NCI-H1092 (cell line): ENCODE measurements at places on chromosomes 2 and 18.
A peak's percentile ranks its signal among the peaks of the same experiment; 100 is the strongest.

DNA sequence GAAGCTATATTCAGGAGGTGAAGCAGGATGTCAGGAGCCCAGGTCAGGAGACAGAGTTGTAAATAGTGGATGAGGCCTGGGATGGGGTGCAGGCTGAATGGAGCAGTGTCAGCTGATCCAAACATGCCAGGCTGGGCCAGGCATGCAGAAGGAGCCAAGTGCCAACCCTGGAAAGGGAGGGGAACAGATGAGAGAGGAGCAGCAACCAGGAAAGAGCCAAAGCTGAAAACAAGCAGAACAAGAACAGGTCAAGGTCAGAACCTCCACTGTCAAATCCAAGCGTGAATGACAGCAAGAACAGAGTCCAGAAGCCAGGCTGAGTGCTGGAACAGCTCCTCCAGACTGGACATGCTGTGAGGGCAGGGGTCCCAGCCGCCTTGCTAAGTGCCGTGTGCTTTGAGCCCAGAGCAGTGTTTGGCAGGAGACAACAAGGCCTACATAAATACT lies 49.2 kb upstream of the PPP1CB start:
- no peak for DNase-seq

DNA sequence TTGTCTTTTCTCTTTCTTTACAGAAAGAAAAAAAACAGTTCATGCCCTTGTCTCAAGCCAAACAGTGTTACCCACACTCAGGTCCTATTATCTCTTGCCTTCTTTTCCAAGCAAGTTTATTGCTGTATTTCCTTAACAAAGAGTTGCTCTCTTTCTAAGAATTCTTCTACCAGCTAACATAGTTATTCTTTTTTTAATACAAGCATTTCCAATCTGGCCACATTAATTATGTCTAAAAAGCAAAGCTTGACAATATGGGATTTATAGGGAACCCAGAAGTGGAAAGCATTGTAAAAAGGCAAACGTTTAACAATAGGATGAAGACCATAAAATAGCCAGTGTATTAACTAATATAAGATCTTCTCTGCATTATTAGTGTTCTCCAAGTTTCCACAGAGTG lies 272.5 kb upstream of the CWC22 start:
- no peak for DNase-seq

- DNase-seq, result no peak
These were observed 130.4 kb downstream of the IRS1 start for GRCh38 chr2:226669249-226669648.

DNA sequence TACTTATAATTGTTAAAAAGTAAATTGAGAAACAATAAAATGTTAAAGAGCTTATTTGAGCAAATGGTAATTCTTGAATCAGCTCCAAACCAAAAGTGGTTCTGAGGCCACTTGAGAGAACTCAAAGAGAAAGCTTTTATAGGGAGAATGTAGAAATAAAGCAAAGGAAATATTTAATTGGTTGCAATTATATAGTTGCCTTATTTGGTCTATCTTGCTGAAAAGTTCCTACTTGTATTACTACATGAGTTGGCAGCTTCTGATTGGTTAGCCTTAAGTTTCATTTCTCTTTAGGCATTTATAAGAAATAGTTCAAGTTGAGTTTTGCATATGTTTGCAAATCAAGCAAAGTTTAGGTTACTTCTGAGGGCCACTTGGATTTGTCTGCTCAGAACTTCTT lies 38.1 kb downstream of the SCN2A start:
- no peak for DNase-seq

DNA sequence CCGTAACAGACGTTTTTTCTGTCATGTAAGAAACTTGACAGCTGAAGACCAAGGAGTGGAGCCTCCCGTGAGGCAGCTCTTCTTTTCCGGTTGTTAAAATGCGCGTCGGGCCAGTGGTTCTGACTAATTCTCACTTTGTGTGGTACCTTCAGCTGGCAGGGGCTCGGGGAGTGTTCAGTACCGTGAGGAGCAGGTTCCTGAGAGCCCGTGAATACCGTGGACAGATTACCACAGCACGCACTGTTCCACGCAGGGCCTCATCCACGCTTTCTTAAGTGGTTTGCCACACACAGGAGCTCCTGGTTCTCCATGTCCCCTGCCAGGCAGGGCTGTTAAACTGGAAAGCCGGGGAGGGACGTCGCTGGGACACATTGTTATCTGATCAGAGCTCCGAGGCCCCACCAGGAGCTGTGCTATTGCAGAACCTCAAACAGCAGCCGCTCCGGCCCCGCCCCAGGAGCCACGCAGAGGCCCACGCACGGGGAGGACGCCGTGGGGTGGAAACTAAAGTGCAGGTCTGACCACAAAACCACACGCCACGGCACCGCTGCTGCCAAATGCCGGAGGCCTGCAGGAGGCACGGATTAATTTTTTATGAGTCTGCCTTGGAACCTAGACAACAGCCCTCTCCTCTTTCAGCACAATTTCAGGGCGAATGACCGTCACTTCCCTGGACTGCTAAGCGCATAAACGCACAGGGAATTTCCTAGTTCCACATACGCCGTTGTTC lies 43.3 kb downstream of the NFATC1 start:
- DNase-seq, result no peak

DNA sequence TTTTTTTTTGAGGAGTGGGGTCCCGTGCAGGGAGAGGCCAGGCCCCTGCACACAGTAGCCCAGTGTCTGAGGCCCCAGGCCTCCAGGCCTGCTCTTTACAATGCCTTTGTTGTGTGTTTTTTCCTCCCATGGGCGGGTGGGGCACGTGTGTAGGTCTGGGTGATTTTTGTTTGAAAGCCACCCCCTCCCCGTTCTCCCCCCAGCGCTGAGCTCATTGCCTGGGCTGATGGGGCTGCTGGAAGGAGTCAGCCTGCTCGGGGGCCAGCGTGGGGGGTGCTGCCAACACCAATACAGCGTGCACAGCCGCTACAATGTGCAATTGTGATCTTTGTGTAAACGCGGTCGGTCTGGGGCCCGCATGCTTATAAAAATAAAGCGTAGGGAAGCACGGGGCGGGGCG lies 142.7 kb downstream of the DYSF start:
- no peak for DNase-seq

GRCh38 chr2:188244383-188244782 lies 47.3 kb upstream of the GULP1 start:
- no peak for DNase-seq

DNA sequence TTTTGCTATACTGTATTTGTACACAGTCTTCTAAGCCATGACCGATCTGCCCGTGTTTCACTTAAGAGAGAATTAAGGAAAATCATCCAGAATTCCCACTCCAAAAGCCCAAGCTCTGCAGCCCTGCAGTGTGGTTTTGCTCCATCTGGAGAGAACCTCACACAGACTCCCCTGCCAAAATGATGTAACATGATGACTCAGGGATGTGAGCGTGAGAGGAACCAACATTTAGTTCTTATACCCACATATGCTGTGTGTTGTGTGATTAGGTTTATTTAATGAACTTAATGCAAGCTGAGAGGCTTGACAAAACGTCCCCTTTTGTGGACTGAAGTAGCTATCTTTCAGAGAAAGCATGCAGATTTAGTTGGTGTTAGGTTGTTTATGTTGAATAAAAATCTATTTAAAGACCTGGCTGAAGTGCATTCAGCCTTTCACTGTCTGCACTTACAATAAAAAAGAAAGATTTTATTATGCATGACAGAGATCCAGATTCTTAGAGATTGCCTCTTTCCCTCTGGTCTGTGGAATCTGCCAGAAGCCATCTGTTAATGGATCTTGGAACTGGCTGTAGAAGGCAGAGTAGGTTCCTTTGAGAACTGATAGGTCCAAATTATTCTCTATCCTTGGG lies 6.3 kb downstream of the RAB12 start:
- peak; percentile 54 for DNase-seq

- DNase-seq, result no peak
These were observed 61.4 kb downstream of the LRATD1 start for GRCh38 chr2:14693874-14694273.

DNA sequence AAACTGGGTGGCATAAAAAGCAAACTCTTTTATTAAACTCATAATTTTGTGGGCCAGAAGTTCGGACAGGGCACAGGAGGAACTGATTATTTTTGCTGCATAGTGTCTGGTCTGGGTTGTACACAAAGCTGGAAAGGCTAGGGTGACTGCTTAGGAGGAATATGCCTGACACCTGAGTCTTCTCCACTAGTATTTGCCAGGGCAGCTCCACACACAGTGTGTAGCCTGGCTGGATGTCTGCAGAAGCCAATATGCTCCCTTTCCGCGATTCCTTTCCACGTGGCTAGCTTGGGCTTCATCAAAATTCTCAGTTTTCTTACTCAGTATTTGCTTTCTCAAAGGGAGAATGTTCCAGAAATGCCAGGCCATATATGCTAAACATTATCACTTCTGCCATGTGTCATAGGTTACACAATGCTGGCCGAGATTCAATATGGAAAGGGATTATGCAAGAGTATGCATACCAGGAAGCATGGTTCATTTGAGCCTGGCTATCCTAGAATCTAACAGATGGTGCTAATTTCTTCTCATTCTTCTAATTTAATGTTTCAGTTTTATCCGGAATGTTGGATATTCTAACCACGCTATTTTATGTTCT lies 142.7 kb upstream of the DOK6 start:
- no peak for DNase-seq

DNA sequence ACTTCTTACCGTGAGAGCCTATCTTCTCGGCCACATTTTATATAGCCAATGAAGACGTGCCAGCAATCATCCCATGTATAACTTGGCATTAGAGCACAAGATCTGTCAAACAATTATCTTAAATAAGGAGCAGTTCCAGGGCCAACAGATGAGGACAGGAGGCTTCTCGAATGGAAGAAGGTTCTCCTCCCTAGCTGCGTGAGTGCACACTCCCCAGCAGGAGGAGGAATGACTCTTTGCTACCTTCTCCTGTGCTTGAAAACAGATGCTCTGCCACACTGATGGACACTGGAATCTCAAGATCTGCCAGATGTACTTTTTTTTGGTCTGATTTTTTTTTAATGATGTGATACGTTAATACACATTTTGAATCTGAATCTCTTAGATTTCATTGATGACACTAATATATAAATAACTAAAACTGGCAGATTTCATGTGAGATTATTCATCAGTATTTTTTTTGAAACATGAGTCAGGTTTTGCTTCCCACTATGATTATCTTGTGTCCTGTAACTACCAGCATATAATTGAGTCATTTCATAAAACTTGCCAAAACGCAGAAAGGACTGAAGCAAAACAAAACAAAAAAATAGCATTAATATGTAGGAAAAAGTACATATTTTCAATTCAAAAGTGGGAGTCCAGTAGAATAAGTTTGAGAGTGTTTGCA lies 626 bp upstream of the VIT start:
- DNase-seq, result no peak

DNA sequence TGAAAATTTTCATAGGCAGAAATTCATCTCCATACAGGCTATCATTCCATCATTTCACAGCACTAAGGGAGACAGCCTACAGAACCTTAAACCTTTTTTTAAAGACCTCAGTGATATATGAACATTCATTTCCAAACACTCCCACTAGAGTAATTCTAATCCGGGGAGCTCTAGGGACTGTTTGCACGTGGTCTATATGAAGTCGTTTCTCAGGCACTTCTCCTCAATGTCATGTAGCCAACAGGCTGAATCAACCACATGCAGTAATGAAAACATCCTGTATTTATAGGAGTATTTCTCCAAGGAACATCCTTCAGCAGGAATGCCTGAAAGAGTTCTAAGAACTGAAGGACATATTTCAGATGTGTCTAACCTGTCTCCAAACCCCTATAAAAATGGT lies 97.3 kb upstream of the CREB1 start:
- no peak for DNase-seq

DNA sequence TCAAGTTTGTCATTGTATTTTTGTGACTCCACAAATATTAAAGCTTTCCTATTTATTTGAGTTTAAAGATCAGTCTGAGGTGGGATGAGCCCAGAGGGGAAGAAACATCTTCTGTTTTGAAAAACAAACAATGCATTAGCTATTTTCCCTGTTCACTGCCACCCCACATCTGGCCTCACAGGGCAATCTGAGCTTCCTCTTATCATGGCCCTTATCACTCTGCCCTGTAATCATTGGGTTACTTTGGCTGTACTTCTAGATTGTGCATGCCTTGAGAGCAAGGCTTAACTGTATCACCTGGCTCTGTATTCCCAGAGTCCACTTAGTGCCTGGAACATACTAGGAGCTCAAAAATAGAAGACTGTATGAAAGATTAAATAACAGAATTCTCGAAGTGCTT lies 241.6 kb upstream of the NT5C1B start:
- DNase-seq, result no peak

DNA sequence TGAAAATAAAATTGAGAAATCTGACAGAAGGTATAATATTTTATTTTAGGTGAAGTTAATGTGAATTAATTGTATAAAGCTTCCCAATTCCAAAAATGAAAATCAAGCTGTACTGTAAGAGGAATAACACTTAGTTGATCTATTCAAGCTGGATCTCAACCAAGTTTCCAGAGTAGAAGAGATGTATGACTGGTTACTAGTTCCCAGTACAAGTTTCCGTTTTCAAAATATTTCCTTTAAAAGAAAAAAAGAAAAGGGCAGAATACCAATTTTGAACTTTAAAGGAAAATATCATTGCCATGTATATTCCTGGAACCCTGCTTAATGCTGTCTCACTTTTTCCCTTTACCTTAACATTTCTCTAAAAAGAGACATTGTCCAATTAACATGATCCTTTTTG lies 308.5 kb downstream of the IRS1 start:
- DNase-seq, result no peak

DNA sequence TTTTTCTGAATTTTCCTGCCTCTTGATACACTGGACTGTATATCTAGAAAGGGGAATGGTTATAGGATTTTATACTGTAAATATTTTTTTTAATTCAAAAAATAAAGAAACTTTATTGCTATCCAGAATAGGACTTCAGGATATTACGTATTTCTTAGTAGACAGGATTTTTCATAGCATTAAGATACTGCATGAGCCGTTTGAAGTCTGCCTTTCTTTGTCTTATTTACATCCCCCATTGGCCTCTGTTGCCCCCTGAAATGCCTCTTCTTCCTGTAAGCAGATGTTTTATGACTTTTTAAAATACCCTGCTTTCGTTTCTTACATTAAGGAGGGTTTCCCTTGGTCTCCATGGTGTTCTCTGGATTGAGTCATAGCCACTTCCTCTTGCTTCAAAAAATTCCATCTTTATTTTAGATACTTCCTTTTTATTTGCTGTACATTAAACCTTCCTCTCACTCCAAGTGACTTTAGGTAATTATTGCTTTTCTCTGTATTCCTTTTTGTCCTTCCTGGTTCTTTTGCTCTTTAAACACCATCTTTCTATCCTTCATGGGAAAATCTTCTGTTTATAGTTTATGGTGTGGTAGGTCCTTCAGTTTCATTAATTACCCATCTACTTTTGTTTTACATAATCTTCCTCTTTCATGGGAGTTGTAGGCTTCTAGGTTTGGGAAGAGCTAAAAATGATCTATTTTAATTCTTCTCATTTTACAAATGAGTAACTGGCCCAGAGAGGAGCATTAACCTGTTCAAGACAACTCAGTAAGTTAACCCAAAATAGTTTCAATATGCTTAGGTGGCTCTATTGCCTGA lies 72.6 kb downstream of the ZNF532 start:
- DNase-seq, result no peak

DNA sequence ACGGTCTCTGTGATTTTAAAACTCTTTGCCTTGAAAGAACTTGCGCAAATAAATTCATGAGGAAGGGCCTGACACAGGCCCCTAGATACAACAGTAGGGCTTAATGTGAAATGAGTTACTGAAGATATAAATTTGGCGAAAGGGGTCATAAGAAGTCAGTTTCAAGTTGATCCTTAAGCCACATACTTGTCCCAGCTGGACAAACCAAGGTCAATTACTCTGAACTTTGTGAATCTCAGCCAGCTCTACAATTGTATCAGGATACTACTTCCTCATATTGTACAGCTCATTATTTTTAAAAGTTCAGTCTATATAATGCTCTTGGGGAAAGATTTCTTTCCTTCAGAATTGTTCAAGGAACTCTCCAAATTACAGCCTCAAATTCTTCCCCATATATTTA lies 432.8 kb downstream of the METTL4 start:
- DNase-seq, result no peak
